Head of caudate nucleus (tissue), 42 donors: ENCODE measurements at places on chromosomes 16 and 17.

GRCh38 chr17:14664511-14664910 is 363.6 kb downstream of the HS3ST3B1 start:
- DNase-seq = no peak

DNA sequence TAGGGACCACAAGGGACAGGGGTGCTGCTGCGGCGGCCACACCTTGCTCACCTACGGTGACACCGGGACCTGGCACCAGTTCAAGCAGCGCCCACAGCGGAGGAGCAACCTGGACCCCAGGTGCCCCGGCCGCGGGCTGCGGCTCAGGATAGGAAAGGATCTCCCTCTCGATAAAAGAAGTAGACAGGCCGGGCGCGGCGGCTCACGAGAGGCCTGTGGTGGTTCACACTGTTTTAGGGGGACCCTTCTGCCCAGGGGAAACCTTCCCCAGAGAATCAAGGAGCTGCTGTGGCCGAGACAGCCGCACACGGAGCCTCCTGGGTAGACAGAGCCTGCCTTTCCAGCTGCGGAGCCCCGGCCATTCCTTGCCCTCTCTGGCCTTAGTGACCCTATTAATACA is 17.9 kb upstream of the ATP2A3 start:
- no peak for DNase-seq

DNA sequence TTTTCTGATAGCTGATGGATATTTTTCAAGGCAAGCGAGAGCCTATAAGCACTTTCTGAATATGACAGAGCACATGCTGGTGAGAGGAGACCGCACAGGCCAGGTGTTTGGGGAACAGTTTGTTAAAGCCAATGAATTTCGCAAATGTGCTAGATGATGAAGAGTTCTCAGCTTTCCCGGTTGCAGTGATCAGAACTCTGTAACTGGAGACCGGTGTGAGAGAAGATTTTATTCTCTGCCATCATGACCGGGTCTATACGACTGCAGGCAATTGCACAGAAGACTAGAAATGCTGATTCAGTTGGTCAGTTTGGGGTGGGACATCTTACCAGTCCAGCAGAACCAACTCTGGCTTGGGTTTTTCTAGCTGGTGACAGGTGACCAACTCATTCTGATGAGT is 25.4 kb downstream of the SMTNL2 start:
- DNase-seq = no peak

DNA sequence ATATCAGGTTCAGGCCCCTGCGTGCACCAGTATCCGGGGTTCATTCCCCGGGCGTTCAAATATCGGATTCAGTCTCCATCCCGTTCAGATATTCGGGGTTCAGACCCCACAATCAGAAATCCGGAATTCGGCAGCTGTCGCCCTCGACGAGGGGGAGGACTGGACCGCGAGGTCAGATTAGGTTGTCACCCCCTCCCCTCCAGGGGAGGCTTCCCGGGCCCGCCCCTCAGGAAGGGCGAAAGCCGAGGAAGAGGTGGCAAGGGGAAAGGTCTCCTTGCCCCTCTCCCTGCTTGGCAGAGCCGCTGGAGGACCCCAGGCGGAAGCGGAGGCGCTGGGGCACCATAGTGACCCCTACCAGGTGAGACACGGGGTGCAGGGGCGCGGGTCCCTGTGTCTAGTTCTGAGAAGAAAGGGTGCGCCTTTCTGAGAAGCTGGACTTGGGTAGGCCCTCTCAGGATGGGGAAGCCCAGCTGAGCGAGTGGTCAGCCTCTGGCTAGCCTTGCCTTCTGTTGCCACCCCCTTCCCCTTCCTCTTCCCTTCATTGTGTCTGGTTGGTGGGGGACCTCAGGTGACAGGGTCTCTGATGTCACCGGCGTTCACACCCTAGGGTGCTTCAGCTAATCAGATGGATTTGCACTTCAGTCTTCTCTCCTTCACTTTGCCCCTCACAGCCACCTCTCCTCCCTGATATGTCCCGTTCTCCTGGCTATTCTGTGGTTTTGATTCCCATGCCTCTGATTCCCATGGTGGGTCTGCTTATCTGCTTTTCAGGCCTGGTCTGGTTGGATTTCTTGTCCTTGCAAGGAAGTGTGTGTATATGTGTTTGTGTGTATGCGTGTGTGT is 844 bp downstream of the TAOK2 start:
- DNase-seq = no peak

DNA sequence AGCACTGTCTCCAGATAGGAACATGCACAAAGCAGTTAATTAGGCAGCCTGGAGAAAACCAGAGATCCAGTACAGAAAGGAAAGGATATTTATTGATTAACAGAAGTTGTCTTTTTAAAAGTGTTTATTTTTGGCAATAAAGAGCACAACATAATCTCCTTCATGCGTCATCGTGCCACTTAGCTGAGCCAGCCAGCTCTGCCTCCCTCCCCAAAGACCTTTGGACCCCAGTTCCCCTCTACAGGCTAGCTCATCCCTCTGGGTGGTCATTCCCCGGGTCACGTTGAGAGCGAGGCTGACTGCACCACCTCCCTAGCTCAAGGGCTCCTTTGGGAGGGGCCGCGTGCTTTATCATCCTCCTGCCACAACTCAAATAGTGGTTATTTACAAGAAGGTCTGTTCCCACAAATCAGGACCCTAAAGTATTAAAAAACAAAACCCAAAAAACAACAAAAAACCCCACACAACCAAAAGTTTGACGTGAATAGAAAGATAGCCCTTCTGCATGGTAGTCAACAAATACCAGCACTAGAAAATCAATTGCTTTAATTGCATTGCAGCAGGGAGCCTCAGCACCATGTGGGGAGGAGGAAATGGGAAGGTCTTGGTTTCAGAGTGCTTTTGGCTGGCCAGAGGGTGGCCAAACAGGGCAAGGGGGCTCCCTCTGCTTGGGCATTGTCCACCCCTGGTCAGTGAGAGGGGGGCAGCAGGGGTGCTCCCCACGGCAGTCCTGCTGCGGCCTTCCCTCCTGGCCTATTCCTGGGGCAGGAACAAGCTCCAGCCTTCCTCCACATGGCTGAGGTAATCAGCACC is 9.6 kb downstream of the POLR2C start:
- no peak for DNase-seq

GRCh38 chr16:90077240-90077756 is at the start of gene PRDM7:
Gene PRDM7, minus strand, starts transcription at chr16:90077331. Its CDS starts 1,421 bp downstream, at chr16:90075910.
- DNase-seq = peak; percentile 95

GRCh38 chr16:26840691-26841090 is 226.0 kb upstream of the C16orf82 start:
- no peak for DNase-seq

DNA sequence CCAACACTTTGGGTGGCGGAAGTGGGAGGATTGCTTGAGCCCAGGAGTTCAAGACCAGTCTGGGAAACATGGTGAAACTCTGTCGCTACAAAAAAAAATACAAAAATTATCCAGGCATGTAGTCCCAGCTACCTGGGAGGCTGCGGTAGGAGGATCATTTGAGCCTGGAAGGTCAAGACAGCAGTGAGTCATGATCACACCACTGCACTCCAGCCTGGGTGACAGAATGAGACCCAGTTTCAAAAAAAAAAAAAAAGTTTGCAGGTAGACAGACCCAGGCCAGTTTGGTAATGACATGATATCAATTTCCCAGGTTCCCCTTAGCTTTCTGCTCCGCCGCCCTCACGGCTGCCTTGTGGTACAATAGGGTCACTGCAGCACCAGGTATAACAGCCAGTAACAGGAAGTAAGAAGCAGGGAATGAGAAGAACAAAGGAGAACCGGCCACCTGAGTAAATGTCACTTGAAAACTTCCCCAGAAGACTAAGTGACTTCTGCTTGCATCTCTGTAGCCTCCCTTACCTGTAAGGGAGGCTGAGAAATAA is 201.2 kb upstream of the HSBP1 start:
- peak; percentile 18 for DNase-seq

DNA sequence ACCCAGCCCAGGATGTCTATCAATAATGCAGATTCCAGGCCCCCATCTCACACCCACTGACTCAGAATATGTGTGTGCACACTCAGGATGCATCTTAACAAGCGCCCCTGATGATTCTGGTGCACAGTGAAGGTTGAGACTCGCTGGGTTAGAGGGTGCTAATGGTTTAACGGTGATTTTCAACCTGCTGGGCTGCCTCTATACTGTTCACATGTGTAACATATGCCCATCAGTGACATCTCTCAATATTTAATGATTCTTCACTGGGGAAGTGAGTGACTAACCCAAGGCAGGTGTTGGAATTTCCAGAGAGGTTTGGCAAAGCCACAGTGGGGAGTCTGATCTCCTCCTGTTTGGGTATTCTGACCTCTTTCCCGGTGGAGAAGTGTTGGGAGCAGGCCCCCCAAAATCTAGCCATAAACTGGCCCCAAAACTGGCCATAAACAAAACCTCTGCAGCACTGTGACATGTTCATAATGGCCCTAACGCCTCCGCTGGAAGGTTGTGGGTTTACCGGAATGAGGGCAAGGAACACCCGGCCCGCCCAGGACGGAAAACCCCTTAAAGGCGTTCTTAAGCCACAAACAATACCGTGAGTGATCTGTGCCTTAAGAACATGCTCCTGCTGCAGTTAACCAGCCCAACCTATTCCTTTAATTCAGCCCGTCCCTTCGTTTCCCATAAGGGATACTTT is 4.1 kb upstream of the DOC2B start:
- DNase-seq = no peak

DNA sequence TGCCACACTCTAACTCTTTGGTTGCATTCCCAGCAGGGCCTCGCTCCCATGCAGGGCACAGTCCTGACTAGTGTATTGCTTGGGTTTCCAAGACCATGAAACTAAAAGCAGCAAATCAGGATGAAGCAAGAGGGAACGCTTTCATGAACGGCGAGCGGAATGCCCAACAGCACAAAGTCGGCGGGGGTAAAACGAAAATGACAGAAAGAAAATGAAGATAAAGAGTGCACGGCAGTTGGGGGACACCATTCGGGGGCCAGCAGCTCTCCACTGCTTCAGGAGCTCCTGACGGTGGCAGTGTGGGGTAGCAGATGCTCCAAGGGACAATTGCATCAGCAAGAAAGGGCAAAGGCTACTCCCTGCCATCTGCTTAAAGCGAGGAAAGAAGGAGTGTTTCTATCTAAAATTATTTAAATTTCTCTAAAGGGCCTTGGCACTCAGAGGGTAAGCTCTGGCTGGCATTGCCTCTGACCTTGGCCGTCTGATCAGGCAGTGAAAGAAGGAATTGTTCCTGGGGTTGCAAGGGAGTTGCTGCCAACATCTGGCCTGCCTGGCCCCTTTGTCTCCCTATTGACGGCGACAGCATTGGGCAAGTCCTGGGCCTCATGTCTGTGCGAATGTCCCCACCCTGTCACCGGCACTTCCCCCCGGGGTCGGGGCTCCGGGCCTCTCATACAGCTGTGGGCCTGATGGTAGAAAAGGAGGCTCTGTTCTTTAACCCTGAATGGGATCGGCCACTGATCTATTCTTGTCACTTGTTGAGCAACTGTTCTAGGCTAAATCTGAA is 138.2 kb downstream of the CMIP start:
- peak; percentile 64 for DNase-seq

DNA sequence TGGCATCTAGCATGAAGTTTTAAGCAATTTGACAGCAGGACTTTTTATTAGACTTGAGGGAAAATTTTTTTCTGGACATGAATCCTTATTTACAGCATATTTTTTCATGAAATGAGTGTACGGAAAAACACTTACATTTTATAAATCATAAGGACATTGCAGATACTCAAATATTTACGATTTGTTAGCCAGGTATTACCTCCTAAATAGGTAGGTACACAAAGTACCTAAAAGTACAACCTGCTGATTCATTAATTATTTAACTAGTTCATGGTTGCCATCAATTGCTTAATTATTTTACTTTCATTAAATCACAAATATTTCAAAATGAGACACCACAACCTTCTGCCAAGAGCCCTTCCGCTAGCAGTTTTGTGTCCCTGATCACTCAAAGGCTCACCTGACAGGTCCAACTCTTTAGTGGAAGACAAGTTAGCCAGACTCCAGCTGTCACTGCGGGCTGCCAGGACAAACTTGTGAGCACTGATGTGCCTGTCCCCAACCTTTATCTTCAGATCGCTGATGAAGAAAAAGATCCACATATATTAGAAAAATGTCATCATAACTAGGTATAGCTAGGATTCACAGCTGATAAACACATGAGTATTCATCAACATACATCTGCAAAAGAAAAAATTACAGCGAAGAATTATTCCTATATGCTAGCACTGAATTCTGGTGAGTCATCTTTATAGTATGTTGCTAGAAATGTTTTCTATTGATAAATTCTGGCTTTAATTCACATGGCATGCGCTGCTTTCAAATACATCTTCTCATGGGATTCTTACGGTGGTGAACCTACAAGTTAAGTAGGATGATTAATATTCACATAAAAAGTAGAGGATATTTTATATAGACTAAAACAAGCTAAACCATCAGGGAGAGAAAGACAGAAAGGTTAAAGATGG is 28.2 kb downstream of the ANKFY1 start:
- DNase-seq = no peak

DNA sequence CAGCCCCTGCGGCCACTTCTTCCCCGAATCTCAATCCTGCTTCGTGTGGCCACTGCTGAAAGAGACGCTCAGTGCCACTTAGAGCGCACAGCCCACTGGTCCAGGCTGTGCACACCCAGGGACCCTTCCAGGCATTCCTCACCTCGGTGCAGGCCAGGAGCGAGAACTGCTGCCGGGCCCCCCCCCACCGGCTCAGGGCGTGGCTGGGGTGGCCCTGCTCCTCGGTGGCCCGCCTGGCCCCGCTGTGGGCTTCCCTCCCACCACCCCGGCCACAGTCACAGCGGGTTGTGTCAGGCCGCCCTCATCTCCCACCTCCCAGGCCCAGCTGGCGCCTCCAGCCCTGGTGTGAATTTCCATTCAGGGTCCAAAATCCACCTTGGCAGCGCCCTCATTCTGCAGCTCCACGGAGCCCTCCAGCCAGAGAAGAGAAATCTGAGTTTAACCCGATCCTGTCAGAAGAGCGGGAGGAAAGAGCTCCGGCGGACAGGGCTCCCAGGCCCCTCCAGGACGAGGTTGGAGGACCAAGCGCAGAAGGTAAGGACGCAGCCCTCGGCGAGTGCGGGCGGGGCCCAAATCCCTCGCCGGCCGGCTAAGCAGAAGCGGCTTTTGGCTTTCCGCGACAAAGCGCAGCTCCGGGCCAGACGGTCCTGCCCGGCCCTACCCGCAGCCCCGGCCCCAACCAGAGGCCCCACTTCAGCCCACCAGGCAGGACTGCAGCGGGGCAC is 12.0 kb downstream of the TBC1D16 start:
- no peak for DNase-seq

DNA sequence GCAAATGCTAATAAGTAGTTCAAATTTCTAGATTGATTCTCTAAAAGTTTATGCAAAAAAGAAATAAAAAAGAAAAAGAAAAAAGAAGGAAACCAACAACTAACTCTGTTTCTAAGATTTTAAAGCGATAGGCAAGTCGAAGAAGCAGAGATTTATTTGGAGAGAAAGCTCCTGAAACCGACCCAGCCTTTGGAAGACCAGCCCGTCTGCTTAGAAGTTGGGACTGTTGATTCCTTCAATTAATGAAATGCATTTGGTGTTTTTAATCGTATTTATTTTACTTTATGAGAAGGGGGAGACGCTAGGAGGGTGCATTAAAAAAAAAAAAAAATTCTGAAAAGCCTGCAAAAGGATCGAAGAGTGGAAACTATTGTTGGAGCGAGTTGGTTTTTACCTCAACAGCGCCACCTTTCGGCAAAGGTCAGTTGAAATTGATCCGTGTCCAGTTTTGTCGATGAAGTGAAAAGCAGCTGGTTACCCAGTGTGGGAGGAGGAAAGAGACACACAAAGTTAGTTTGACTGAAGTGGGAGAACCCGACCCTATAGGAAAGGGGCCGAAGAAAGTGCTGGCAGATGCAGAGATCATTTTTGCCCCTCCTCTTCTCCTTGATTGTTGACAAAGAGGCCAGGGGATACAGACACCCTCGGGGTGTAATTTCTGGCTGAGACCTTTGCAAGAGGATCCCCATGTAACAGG is 1.5 kb upstream of the MAF start:
- DNase-seq = peak; percentile 62

- no peak for DNase-seq
These were observed 6.8 kb downstream of the MTSS2 start for GRCh38 chr16:70678898-70679670.
